Common myeloid progenitor, CD34-positive (primary cell): ENCODE measurements at places on chromosomes 3 and 15.

DNA sequence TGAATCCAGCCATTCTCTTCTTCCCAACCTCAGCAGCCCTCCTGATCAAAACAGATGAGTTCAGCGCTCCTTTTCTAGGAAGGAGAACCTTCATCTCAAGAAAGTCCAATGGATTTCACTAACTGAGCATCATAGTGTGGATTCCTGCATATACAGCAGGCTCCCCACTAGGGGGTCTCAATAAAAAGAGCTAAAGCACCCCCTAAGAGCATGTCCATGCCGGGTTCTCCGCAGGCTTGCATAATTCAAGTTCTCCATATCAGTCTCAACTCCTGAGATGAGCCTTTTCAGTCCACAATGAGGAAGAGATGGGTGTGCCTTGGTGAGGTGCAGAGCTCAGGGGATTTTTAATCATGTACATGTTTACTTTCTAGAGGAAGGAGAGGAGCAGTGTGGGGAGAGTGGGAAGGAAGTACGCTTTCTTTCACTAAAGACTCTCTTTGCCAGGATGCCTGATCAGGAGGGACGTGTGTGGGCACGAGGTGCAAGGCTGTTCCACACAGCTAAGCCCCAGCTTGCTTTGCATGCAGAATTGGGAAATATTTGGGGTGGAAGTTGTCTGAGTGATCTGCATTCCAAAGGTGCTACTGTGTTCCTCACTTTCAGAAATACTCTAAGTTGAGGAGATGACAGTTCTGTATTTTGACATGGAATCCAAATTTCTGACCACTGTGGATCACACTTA, 563.5 kb downstream of the OCA2 start:
- no peak for DNase-seq

DNA sequence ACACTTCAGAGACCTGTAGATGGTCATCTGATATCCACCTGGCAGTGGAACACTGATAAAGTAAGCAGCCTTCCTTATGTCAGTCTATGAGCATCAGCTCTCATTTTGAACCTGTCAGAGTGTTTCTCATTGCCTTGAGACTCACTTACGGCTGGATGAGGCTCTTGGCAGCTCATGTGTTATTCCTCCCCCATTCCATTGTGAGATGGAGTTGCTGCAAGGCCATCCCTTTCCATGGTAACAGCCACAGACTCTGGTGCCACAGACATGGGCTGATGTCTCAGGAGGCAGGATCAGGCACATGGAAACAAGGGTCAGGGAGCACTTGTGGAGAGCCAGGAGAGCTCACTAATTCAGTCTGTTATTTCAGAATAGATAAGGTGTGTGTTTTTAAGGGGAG, 11.9 kb downstream of the KCNAB1 start:
- DNase-seq: no peak

DNA sequence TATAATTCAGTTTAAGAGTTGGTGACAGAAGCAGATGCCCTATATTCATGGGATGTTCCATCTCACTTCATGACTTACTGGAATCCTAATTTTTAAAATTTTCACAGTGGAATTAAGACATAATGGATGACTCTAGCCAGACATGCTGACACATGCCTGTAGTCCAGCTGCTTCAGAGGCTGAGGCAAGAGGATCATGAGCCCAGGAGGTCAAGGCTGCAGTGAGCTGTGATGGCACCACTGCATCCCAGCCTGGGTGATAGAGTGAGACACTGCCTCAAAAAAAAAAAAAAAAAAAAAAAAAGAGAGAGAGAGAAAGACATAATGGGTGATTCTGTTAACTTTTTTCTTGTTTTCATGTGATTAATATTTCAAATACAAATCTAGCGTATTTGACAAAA, 123.6 kb downstream of the KLHL25 start:
- no peak for DNase-seq

GRCh38 chr15:25238716-25239470, 199.9 kb downstream of the UBE3A start:
- no peak for DNase-seq

- DNase-seq: peak; percentile 6
These were observed 775 bp downstream of the ARNT2 start for GRCh38 chr15:80404761-80405553.

DNA sequence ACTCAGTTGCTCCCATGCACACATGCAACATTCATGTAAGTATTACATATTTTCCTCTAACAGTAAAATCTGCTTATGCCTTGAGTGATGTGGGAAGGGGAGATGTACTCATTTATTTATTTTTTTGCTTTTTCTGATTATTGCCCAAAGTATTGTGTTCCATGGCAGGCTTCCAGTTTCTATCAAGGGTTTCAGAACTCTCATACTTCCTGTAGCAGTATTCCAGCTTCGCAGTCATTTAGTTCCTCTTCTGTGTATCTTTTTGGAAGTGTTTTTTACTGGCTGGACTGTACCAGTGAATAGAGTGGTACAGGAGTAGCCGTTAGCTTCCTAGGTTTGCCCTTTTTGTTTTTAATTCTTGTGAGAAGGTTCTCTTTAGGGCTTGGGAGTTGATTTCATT, 26.9 kb downstream of the RAB11A start:
- no peak for DNase-seq

DNA sequence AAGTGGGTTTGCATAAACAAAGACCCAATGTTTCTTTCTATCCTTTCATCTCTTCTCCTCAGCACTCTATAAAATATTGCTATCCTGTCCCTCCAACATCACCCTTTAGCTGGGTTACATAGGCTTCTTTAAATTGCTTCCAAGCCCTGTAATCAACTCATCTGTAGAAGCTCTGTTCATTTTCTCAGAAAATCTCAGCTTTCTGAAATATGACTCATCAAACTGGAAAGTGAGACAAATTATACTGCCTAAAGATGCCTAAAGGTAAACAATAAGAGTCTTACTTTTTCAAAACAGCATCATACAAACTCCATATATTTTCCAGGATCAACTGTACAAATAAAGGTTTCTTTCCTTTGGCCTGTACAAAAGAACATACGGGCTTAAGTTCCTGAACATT, 33.8 kb downstream of the EFL1 start:
- DNase-seq: no peak

GRCh38 chr3:152257563-152258035, 11.1 kb upstream of the MBNL1 start:
- DNase-seq: peak; percentile 39
